NCI-H774 (cell line): ENCODE measurements at places on chromosomes 13 and 19.

GRCh38 chr13:113170511-113170910 lies 12.1 kb downstream of the PROZ start:
- no peak for DNase-seq

DNA sequence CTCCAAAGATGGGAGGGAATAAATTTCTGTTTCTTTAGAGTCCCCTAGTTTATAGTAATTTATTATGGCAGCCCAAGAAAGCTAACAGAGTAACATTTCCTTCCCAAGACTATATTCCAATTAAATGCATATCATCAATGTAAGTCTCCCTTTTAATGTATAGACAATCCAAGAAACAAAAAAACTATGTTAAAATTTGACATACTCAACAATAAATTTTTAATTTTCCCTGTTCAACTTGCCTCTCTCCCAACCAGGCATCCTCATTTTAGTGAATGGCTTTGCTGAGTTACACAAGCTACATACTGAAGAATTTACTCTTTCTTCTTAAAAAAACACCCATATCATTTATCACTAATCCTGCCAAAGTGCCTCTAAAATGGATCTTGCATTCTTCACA lies 1357.7 kb downstream of the PCDH9 start:
- no peak for DNase-seq

DNA sequence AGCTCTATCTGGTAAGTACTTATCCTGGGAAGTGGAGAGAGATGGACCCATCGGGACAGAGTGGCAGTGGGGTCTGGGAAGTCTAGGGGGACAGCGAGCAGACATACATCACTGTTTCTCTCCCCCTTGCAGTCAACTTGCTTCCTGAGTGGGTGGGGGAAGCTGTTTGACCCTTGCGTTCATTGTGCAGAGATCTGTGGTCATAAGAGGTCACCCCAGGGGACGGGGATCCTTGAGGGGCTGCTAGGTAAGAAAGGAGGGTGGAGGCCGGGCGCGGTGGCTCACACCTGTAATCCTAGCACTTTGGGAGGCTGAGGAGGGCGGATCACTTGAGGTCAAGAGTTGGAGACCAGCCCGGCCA lies 474 bp downstream of the ARHGEF18 start:
- DNase-seq, result no peak

GRCh38 chr13:107881362-107881761 lies 334.0 kb downstream of the LIG4 start:
- no peak for DNase-seq

DNA sequence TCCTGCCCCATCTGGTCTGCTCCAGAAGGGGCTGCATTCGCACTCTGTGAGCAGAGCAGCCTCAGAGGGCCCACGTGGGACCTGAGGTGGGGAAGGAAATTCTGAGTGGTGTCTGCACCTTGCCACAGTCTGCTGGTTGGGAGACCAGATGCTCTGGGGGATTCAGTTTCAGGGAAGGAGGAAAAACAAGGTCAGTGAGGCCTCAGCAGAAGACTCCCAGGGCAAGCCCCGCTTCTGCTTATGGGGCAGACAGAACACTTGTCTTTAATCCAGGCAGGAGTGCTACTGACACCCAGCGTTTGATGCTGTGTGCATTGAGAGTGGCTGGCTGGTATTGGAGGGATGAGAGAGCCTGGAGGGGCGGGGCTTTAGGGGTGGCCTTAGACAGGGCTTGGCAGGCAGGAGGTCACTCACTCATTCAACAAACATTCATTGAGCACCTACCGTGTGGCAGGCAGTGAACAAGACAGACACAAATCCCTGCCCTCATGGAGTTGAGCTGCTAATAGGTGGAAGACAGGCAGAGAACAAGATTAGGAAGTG lies 4.9 kb upstream of the CLEC17A start:
- no peak for DNase-seq

DNA sequence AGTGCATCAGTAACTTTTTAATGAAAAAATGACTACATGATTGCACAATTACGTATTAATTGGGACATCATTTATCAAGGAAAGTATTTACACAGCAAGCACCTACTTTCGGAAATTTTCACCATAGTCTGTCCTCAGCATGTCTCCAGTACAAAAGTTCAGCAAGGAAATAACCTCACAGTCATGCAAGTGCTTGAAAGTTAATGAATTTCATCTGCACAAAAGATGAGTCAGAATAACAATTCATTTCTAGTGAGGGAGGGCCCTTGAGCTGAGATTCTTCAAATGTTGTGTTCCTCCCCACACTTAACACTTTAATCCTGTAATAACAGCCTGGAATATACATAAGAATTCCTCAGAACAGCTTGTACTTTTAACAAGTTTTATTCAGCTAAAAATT lies 49.0 kb upstream of the OXGR1 start:
- DNase-seq, result no peak

- DNase-seq, result no peak
Observed at GRCh38 chr19:791567-792305, 5.5 kb upstream of the PTBP1 start.

DNA sequence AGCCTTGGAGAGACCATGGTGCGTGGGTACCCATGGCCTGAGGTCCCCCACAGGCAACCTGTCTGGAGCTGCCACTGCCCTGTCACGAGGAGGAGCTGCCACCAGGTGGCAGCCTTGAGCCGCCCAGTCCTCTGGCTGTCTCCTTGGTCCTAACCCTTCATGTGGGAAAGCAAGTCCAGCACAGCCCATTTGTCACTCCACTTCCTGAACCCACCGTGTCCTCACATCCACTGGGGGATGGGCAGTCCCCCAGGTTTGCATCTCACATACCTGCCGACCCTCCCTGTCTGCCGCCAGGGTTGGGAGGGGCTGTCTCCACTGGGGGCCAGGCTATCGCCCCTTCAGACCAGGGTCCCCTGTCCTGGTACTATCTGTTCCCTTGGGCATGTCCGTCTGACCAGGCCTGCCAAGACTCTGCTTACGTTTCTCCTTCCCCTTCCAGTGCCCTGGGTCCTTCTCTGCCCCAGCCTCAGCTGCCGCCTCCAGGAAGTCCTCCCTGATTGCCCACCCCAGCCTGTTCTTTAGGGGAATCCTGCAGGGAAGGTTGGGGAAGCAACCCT lies 4.5 kb downstream of the FAM174C start:
- DNase-seq, result peak; percentile 66

GRCh38 chr19:39943586-39943985 lies 9.2 kb upstream of the FCGBP start:
- DNase-seq, result no peak

DNA sequence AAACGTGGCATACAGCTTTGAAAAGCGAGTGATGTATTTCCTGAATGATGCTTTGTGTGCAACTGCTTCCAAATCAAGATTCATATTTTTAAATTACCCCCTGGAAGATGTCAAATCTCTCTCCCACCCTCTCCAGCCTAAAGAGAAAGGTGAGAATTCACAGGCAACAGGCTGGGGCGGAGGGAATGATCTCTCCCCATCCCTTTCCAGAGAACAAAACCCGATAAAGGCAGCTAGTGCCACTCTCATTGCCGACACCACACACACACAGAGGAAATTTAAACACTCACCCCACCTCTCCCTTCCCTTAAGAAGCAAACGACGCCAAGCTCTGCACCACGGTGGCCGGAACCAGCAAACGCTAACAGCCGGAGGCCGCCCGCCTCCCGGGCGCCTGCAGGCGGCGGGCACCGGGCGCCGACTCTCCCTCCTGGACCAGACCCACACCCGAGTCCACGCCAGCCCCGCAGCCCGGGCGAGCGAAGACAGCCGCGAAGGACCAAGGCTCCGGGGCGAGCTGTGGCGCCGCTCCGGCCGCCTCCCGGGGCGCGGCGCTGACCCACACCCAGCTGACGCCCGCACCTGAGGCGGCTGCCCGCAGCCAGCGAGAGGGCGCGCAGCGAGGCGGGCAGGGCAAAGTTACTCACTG lies 477 bp downstream of the LNX2 start:
- no peak for DNase-seq

DNA sequence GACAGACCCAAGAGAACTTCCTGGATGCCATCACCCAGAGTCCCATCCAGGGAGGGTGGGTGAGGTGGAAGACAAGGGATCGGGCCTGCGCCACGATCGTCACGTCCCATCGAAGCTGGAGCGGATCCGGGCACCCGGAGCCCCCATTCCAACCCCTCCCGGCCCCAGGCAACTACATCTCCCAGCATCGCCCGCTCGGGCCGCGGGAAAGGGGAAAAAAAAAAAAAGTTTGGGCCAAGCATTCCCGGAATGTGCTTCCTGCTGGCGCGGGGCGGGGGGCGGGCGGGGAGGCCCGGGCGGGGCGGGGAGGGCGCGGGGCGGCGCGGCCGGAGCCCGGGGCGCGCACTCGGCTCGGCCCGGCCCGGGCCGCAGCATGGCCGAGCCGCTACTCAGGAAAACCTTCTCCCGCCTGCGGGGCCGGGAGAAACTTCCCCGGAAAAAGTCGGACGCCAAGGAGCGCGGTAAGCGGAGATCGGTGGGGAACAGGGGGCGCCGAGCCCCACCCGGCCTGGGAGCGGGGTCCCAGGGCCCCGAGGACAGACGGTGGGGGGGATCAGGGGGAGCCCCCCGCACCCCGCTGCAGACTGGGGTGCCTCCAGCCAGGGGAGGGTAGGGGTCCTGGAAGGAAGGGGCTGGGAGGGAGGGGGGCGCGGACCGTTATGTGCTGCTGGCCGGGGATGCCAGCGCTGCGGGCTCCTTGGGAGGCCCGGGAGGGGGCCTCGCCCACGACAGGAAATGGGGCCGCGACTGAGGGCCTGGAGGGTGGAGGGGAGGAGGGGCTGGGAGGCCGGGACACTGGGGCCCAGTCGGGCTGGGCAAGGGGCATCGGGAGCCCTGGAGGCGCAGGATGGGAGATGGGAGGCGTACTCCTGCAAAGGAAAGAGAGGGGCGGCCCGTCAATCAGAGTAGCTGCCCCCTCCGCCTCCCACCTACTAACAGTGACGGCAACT lies at the start of gene SYDE1:
TSS of gene SYDE1 (plus strand) at position 341 of the 950 bp plus-strand sequence. CDS start at position 374, 33 bp downstream.
- no peak for DNase-seq

GRCh38 chr19:1861599-1862031 lies 1.8 kb downstream of the KLF16 start:
- no peak for DNase-seq

DNA sequence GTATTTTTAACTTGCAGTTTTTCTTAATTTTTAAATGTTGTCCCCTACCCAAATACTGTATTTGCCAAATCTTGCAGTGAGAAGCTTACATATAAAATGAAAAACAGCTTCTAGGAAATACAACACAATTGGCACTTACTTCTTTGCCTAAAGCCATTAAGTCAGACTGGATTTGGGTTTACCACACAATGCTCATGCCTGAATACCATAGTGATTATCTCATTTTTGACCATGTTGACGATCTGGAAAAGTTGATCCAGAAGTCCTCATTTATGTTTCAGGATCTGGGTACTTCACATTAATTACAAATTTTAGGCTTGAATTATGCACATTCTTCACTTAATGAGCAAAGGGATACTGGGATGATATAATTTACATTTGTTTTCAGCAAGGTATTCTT lies 2.4 kb downstream of the RNF6 start:
- no peak for DNase-seq

- no peak for DNase-seq
Observed at GRCh38 chr19:29111576-29111975, 101.4 kb downstream of the UQCRFS1 start.

DNA sequence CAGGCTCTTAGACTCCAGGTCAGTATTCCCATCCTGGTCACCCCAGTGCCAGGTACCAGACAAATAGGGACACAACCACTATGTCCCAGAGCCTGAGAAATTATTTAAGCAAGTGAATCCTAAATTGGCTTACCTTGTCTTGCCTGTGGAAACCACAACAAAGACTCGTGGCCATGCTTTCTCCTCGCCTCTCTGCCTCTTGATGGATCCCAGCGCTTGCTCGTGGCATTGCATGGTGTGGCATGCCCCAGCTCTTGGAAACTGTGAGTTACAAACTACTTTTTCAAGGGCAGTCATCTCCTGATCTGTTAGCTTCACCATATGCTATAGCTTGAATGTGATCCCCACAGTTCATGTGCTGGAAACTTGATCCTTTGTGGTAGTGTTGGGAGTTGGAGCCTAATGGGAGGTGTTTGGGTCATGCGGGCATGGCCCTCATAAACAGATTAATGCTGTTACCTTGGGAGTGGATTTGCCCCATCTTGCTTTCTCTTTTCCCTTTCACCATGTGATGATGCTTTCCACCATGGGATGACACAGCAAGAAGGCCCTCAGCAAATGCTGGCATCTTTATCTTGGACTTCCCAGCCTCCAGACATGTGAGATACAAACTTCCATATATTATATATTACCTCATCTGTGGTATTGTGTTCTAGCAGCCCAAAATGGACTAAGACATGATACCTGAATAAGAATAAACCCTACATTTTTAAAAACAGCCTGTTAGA lies 31.2 kb downstream of the SPRYD7 start:
- no peak for DNase-seq

GRCh38 chr19:30916238-30916637 lies 433.0 kb downstream of the TSHZ3 start:
- DNase-seq, result no peak

DNA sequence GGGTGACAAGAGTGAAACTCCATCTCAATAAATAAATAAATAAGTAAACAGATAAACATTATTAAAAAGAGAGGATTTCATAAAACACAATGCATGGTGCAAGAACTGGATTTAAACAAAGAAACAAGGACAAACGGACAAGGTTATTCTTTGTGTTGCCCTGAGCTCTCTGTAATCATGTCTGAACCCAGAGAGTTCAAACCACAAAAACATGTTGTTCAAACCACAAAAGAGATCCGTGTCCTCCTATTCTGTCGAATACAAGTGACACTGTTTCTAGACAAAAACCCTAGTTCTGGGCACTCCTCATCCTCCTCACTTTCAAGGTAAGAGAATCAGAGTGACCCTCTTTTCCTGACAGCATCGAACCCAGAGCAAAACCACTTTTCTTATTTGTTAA lies 4.6 kb upstream of the TPRX2 start:
- DNase-seq, result no peak

DNA sequence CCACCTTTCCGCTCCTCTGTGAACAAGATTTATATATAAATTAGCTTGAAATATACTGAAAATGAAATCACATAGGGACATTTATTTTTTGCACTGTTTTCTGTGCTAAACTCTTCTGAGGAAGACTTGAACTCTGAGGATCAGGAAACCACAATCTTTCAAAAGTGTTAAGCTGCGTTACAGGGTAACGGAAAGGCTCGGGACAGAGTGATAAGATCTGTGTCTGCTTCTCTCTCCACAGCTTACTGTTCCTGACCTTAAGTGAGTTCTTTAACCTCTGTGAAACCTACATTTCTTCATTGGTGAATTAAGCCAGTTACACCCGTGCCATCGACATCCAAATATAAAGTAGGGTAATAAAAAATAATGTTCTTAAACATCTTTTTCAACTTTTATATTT lies 38.9 kb downstream of the DACH1 start:
- no peak for DNase-seq

DNA sequence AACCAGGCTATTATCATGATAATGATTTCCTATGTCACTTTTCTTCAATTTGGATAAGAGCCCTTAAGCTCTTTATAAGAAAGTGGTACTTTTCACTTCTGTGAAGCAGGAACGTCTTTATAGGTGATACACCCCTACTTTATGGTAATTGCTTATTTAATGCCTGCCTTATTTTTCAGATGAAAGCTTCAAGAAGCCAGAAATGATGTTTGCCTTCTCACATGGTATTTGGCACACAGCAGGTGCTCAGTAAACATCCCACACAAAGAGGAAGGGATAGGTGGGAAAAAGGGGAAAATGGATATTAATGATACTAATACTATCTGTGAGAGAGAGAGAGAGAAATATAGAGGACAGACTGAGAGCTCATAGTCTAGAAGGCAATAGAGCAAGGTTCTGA lies 29.0 kb upstream of the WASF3 start:
- no peak for DNase-seq

GRCh38 chr13:39095500-39095899 lies 57.2 kb downstream of the NHLRC3 start:
- no peak for DNase-seq

- DNase-seq, result no peak
Observed at GRCh38 chr19:47839913-47840312, 18.2 kb downstream of the CRX start.

- DNase-seq, result no peak
Observed at GRCh38 chr19:34904664-34905527, 21.8 kb upstream of the ZNF30 start.
